ENCODE measurements at places on chromosomes 2 and 18.

GRCh38 chr2:220687231-220687843 lies 884.8 kb downstream of the EPHA4 start:
- DNase-seq: no peak

DNA sequence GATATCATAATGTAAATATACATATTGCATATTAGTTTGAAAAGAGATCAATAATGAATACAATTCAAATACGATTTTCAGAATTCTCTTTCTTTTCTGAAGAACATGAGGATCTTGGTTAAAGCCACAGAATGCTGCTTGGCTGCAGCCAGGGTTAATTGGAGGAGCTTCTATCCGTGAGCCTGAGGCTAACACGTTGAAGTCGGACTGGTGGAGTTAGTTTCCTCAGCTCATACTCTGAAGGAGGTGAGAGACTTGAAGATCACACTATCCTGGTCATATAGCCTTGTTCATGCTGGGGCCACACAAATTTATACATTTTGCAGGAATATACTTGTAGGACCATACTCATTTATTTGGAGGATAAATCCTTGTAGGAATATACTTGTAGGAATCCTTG lies 335.8 kb downstream of the TRIB2 start:
- DNase-seq: no peak

- peak; percentile 80 for DNase-seq
Observed at GRCh38 chr2:25376750-25377621, 35.3 kb upstream of the DNMT3A start.

DNA sequence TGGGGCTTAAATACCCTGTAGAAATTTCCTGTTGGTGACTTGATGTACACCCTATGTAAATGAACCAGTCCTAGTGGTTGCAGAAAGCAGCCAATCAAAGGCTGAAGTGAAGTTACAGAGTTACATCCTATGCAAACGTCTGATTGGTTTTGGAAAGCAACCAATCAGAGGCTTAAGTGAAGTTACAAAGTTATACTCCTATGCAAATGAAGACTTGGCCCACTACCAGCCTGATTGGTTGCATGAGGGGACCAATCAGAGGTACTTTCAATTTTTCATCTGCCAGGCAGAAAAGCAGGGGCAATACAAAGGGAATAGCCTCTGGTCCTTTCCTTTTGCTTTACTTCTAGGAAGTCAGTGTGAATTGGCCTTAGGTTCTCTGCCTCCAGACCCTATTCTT lies 13.6 kb upstream of the ZNF397 start:
- no peak for DNase-seq

DNA sequence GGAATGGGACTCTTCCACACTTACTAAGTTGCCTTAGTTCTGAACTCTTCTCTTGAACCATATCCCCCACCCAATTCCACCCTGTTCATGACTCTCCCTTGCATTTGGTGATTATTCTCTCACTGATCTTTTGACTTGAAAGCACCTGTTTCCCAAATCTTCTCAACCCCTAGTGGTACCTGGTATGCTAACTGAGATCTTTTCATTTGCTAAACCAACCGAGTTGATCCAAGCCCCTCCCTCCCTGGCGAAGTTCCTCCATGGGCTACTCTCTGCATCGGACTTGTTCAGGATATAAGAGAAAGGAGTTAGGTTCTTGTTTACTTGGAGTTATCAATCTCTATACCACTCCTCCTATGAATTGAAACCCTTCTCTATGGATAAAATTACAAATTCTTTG lies 593.5 kb downstream of the BCL11A start:
- DNase-seq: no peak

GRCh38 chr2:19806591-19806990 lies 95.2 kb downstream of the TTC32 start:
- no peak for DNase-seq

DNA sequence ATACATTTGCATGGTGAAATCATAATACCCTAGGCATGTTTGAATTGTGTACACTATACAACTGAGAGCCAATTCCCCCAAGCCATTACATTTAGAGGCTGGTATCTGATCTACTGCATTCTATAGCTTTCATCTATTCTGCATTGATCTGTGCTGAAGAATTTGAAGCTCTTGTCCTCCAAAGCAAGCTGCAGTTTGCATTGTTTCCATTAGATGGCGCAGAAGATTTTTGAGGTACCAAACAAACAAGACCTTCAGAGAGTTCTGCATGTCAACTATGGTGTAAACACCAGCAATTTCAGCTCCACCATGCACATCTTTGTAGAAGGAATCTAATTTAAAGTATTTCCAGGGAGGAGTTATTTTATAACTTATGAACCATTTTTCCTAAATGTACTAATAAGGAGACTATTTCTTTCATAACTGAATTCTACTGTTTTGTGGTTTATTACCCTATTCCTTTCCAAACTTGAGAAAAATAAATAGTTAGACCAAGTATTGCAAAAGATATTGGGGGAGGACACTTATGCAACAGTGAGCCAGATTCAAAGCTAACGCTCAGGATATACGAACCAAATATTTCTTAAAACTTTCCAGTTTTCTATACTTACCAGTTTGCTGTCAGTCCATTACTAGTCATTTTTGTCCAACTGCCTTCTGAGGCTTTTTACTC lies 761.8 kb upstream of the ACVR2A start:
- peak; percentile 29 for DNase-seq

Measured in NCI-H1930 (cell line).